Muscle of leg (tissue), 16 donors: ENCODE measurements at places on chromosomes 3 and 15.
A peak's percentile ranks its signal among the peaks of the same experiment; 100 is the strongest.

DNA sequence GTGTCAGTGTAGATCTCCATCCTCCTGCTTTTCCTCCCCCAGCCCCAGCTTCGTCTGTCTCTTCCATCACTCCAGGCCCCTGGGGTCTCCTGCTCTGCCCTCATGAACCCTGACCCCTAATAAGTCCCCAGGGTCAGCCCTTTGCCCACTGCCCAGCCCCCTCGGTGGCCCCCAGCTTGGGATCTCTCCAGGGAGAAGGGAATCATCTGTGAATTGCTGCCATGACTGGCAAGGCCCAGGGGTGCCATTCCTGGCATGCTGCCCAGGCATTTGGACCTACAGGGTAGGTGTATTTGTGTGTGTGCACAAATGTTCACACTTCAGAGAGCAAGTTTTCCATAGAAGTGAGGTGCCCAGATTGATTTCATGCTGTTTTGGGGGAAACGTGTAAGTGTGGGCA is 5.9 kb upstream of the TBC1D21 start:
- no peak for DNase-seq

GRCh38 chr3:188729422-188729821 is 442.3 kb upstream of the TPRG1 start:
- no peak for DNase-seq

GRCh38 chr15:66476535-66476934 is 21.0 kb downstream of the SNAPC5 start:
- DNase-seq = no peak

- DNase-seq = peak; percentile 92
Observed at GRCh38 chr3:58063022-58063815, 55.0 kb downstream of the FLNB start.

DNA sequence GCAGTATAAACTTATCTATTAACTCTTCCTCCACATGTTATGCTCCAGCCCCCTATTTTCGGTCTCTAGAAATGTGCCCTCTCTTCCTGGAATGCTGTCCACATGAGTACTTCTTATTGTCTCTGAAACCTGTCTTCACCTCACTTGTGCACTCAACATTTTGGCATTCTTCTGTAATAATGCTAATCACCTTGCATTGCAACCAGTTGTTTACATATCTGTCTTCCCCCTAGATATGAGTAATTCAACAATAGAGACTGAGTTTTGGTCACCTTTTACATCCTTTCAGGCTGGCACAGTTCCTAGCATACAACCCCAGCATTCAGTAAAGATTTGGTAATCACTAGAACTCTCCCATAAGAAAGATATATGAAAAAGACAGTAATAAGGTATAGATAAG is 17.2 kb downstream of the CCDC80 start:
- DNase-seq = no peak

DNA sequence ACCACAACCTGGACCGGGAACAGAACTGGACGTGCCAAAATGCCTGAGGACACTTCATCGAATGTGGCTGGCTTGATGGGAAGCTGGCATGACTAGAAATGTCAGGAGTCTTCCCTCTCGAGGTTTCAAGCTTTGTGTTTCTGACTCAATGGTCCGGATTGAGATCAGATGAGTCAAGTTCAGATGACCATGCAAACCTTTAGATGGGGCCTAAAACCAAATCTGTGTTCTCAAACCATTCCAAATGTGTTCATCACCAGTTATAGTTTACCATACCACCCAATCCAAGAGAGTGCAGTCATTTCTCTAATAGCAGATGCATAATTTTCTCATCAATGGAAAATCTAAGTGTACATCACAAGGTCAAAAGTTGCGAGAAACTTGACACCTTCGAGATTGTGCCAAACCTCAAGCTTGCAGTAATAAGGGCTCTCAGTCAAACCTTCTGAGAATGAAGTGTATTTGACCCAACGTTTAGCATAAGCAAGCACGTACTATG is 369.1 kb downstream of the RORA start:
- no peak for DNase-seq

DNA sequence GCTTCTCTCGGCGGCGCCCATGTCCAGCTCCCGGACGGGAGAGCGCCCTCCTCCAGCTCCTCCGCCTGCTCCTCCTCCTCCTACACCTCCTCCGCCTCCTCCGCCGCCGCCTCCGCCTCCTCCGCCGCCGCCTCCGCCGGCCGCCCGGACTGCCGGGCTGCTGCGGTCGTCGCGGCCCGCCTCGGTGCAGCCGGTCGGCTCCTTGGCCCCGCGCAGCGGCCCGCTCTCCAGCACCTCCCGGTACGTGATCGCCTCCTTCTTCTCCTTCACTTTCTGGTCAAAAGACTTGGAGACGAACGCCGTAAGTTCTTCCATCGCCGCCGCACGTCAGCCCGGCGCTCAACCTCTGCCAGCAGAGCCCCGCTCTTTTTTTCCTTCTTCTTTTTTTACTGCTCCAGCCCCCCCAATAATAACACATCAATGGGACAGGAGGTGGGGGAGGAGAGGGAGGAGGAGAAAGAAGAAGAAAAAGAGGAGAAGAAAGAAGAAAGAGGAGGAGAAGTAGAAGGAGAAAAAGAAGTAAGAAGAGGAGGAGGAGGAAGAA is 438 bp downstream of the SHOX2 start:
- DNase-seq = peak; percentile 87

- DNase-seq = no peak
Observed at GRCh38 chr3:195441051-195441450, 1.8 kb downstream of the ACAP2 start.
